ENCODE measurements at places on chromosomes 4 and X.
A peak's percentile ranks its signal among the peaks of the same experiment; 100 is the strongest.

GRCh38 chr4:6710282-6710681, 617 bp upstream of the MRFAP1L1 start:
- DNase-seq, result no peak

DNA sequence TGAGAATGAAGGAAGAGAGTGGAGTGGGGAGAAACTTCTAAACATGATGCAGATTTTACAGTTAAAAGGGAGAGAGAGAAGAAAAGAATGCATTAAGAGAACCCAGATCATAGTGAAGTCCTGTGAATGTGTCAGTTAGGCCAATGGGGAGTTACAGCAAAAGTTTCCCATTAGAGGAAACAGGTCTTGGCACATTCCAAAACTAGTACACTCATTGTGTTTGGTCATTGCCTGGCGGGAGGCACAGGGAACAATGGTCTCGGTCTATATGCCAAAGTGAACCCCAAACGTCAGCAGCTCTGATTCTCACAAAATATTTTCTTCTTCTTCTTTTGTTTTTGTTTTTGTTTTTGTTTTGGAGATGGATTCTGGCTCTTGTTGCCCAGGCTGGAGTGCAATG, 284.5 kb upstream of the CTSO start:
- DNase-seq, result no peak

GRCh38 chr4:165481053-165481835, 102.4 kb downstream of the CPE start:
- DNase-seq, result no peak

GRCh38 chr4:48483006-48483776, at the start of gene SLC10A4:
TSS of gene SLC10A4 (plus strand) at chr4:48483343. CDS start at chr4:48483562, 219 bp downstream.
- DNase-seq, result no peak

DNA sequence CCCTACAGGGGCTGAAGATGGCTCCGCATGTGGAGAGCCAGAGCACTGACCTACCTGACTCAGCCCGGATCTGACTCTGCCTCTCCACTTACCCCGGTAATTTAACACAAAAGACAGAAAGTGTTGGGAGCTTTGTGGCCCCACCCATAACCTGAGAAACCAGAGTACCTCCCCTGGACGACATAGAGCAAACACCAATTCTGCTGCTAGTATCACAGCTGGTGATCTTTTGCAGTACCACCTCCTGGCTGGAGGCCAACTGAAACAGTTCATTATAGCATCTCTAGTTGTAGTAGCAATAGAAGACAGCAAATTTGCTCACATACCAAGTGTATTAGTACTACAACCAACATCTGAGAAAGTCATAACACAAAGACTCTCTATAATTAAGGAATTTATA, 443.9 kb downstream of the KLHL4 start:
- no peak for DNase-seq

- no peak for DNase-seq
Observed at GRCh38 chr4:105900541-105900940, 5.3 kb downstream of the NPNT start.

DNA sequence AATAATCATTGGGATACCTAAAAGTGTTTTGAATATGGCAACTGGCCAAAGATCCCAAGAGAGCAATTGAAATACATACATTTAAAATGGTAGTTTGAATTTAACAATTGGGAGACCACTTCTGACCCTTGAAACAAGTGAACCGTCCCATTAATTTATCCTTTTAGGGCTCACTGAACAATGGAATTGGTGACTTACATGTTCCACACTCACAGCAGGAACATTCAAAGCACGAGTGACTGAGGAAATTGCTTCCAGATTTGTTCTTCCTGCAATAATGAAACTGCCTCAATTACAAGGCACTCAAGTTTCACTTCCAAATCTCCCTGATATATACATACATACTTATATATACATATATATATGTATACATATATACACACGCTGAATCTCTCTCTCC, 20.6 kb downstream of the SLC39A8 start:
- no peak for DNase-seq

DNA sequence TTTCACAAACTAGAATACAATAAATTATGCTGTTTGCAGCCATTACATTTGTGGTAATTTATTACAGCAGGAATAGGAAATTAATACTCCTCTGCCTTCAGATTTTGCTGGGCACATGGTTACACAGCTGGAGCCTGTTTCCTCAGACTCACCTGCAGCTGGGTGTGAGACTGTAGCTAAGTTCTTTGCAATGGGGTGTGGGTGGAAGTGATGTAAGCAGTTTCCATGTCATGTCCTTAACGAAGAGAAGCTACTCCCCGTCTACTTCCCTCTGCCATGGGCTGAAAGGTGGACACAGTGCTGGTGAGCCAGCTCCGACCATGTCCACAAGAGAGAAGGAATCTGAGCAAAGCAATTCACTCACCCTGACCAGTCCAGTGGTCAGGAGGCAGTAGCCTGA, 18.2 kb downstream of the SH3KBP1 start:
- DNase-seq, result no peak

- no peak for DNase-seq
Observed at GRCh38 chr4:88843067-88843685, 145.5 kb upstream of the NAP1L5 start.

GRCh38 chrX:30779453-30780030, 109.5 kb downstream of the TAB3 start:
- DNase-seq, result no peak

GRCh38 chrX:120305531-120306141, 5.6 kb downstream of the TMEM255A start:
- DNase-seq, result no peak

DNA sequence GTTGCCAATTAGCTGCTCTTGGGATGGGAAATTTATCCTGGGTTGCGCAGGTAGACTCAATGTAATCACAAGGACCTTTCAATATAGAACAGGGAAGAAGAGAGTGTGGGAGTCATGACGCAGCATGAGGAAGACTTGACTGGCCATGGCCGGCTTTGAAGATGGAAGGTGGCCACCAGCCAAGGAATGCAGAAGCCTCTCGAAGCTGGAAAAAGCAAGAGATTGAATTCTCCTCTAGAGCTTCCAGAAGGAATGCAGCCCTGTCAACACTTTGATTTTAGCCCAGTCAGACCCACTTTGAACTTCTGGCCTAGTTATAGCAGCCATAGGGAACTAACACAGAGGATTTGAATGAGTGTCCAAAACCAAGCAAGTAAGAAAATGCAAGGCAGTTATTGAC, 14.7 kb upstream of the SH3KBP1 start:
- no peak for DNase-seq

GRCh38 chrX:43349363-43349762, 306.7 kb upstream of the MAOA start:
- DNase-seq, result peak; percentile 9

- no peak for DNase-seq
Observed at GRCh38 chr4:59484944-59485343, 1715.2 kb upstream of the ADGRL3 start.

DNA sequence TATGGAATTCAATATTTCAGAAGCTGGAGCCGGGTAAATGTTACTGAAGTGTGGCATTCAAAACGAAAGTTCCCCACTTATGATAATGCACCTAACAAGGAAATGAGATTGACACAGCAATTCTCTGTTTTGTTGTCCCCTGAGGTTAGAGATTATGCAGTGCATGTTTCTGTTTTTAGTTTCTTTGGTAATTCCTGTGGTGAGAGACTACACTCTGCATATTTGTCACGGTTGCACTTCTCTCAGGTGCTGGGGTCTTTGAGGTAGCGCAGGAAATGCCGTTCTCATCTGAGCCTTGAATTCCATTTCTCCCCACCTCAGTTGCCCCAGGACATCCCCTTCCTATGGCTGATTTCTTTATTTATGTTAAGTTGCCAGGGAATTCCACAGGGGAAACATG, 15.3 kb upstream of the BEND4 start:
- no peak for DNase-seq

- DNase-seq, result no peak
Observed at GRCh38 chr4:8939160-8939839, 67.7 kb upstream of the HMX1 start.

GRCh38 chr4:2337896-2338295, 76.0 kb upstream of the MXD4 start:
- no peak for DNase-seq

DNA sequence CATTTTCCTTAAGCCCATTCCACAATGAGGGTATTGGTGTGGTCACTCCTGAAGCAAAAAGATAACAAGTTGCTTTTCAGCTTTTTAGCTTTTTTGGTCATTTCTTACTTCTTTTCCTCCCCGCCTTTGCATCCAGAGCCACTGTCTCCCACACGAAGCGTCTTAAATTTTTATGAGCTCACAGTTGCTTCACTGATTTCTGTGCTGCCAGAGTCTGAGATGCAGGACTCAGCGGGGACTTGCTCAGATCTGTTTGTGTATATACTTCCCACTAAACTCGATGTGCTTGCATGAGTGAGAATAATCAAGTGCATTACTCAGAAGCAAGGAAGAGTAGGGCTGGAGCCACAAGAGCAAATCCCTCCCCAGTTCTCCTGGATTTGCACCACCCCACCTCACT, 80.2 kb upstream of the FHL1 start:
- no peak for DNase-seq

DNA sequence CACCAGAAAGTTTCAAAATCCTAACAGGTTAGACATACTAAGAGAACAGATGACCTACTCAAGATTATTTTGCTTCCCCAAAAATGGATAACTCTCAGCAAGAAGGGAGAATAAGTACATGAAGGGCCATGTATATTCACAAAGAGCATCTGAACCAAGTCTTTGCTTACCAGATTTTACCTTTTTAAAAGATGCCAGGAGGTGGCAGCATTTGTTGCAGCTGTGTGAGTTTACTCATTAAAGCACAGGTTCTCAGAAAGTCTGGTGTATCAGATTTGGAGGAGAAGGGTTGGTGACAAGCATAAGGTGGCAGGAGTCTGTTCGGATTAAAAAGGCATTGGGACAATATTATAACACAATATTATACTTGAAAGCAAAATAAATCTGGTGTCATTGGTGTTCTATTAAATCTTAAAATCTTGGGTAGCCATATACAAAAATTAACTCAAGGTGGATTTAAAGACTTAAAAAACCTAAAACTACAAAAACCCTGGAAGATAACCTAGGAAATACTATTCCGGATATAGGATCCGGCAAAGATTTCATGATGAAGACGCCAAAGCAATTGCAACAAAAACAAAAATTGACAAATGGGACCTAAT, 51.3 kb upstream of the NFKB1 start:
- DNase-seq, result peak; percentile 50

All from activated CD4-positive, alpha-beta T cell treated with anti-CD3 and anti-CD28 coated beads, Interleukin-2, amount 50 U/mL, for 1 hour (primary cell).